NCI-H446 treated with DMSO at 0.1 percent for 48 hours (cell line): ENCODE measurements at places on chromosomes 13 and 19.

- DNase-seq: no peak
Observed at GRCh38 chr19:31979949-31980670, 365.3 kb upstream of the ZNF507 start.

DNA sequence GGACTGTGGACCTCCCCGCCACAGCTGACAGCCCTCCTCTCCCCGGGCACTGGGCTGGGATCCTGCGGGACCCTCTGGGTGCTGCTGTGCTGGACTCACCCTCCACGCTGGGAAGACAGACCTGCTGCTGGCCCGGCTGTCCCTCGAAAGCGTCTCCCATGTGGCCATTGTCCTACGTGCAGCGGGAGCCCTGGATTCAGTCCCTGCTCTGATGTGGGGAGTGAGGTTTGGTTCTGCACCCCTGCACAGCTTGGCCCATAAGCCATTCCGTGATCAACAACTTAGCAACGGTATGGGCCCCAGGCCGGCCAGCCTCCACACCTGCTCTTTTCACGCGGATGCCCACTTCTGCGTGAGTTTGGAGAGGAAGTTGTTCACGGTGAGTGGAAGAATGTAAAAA, 195.2 kb downstream of the TEX29 start:
- DNase-seq: no peak

GRCh38 chr13:92313382-92313781, 913.2 kb upstream of the GPC6 start:
- DNase-seq: no peak

GRCh38 chr19:38374332-38375097, at the start of gene PSMD8:
Gene PSMD8 (plus strand): TSS chr19:38374571. CDS start chr19:38374602, 31 bp downstream.
- DNase-seq: peak; percentile 98

DNA sequence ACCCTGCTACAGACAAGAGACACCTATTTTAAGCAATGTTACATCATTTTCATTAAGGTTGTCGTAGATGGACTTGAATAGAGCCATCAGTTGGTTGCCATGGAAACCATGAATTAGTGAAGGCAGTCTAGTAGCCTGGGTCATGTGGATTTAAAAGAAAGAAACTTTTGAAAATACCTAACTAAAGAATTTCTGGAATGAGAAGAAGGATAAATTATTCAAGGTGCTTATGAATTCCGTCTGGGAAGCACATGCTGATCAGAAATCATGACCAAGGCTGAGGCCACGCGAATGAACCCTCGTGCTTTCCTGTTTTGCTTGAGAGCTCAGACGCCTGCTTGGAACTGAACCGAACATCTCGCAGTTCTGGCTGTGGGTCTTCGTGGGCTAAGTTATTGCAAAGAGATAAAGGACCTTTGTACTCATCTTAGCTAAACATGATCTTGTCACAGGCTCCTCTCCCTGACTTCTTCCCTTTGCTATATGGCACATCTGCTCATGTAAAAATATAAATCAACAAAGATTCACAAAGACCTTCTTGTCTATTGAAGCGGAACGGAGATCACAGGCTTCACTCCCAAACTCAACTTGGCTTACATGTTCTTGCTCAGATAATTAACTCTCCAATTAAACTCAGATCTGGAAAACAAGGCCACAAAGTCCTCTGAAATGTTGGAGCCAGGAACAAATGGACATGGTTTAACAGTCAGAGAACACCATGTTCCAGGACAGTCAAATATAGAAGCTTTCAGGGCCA, 140.2 kb downstream of the NUFIP1 start:
- DNase-seq: no peak

DNA sequence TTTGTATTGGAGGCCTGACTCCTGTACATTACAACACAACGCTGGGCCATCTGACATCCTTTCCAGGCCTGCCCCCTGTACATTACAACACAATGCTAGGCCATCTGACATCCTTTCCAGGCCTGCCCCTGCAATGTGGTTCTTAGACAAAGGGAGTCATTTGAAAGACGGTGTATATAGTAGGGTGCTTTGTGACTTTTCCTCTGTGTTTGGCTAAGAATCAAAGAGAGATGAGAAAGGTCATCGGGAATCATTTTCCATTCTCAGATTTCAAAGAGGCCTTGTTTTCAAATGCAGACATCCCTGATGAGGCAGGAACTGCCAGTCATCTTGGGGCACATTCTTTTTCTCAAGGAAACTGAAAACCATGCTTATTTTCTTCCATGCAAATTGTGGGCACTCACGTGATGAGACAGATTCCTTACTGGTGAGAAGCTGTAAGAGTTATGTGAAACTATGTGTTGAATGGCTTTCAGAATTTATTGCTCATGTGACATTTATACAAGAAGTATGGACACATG, 551.6 kb downstream of the MYO16 start:
- DNase-seq: no peak

DNA sequence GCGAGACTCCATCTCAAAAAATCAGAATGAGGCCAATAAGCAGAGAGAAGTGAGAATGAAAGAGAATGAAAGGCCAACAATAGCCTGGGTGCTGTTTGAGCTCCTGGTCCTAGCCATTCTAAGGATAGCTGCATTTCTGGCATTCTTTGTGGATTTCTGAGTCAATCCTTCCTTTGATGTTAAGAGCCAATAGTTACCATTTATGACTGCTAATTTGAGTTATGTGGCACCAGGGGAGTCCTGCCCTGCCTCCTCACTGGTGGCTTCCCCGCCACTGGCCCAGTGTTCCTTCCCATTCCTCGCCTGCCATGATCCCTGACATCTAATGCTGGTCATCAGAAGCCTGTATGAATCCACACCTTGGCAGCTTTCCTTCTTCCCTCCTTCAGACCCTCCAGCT, 991.2 kb downstream of the UQCRFS1 start:
- DNase-seq: no peak

GRCh38 chr13:35474496-35475211, 1.8 kb downstream of the MAB21L1 start:
- no peak for DNase-seq

- peak; percentile 56 for DNase-seq
Observed at GRCh38 chr13:40671956-40672764, 5.7 kb upstream of the FOXO1 start.

DNA sequence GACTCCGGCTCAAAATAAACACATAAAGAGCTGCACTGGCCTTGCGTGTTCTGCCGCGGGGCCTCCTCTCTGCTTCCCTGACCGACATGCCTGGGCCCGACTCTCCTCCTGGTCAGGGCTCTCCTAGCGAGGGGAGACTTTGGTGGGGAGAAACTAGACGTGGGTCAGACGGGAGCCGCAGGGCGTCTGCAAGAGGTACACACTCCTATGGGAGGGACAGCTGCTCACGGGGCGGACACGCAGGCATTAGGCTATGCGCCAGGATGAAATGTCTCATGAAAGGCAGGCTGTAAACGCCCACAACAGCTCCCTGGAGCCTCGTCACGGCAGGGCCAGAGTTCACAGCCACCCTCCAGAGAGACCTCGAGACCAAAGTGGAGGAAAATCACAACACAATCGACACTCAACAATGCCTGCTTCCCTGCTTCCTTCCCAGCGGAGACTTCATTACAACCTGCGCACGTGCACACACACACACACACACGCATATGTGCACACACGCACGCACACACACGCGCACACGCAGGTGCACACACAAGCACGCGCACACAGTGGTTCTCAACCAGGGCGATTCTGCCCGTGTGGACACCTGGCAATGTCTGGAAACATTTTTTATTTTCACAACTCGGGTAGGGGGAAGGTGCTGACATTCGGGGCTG, 5.8 kb downstream of the SLC39A3 start:
- DNase-seq: no peak

DNA sequence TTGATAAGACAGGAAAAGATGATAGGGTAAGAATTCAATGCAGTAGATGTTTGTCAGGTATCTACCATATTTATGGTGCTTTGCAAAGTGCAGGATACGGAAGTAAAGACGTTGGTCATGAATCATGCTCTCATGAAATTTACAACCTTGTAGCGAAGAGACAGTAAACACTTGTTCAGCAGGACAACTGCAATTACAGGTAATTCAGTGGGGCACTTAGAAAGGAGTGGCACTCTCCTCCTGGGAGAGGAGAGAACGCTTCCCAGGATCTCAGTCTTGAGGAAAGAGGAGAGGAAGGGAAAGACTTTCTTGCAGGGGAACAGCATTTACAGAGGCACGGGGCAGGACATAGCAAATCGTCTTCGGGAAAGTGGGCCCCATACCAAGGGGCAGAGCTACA, 46.4 kb downstream of the SOX1 start:
- no peak for DNase-seq

- DNase-seq: no peak
Observed at GRCh38 chr13:111117961-111118360, 2.9 kb downstream of the ARHGEF7 start.

- DNase-seq: no peak
Observed at GRCh38 chr19:35114353-35115176, 1.1 kb upstream of the FXYD3 start.

- DNase-seq: no peak
Observed at GRCh38 chr13:28671126-28671792, 12.3 kb downstream of the POMP start.

DNA sequence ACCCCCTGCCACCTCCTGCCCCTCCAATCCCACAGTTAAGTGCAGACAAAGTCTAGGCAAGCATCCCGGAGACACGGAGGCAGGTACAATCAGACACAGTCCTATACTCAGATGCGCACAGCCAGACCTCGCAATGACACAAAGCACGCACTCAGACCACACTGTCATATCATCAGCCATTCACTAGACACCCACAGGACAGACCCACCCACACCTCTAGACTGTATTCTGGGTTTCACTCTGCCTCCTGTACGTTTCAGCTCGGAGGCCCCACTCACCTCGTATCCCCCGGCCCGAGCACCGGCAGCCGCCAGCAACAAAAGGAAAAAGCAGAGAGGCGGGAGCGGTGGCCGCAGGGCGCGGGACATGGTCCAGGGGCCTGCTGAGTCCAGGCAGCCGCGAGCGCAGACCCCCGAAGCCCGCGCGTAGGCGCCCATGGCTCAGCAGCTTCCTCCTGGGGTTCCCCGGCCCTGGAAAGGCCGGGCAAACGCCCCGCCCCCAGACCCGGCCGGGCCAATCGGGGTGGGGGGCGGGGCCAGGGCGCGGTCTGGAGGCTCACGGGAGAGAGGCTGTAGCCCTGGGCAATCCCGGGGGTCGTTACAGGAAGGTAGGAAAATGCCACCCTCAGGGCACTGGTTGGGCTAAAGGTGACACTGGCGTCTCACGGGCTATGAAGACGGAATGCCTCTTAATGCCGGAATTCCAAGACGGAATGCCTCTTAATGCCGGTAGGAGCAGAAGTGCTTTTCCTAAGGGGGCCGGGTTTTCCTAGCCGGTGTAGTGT, at the start of the genes MAN2B1 and WDR83:
MAN2B1 (minus strand) TSS at position 478 of the 784 bp plus-strand sequence; CDS start at position 437, 41 bp downstream.
WDR83 (plus strand) TSS at position 543 of the 784 bp plus-strand sequence. CDS start 2,984 bp downstream, outside the sequence.
- DNase-seq: peak; percentile 49

GRCh38 chr13:35016362-35017112, 74.5 kb downstream of the NBEA start:
- DNase-seq: no peak
